ENCODE measurements at places on chromosomes 3 and 15. TPM values are rescaled to one million over a fixed set of nuclear protein-coding genes. Genes with fewer than 3 reads are reported as not detected.

The DISP2 gene
- 0.19 TPM for total RNA-seq

The CLRN1 gene
- not detected for total RNA-seq

The CHST13 gene
- 0.26 TPM for total RNA-seq

The SST gene
- not detected for total RNA-seq

The TRPC1 gene
- 34.8 TPM for total RNA-seq

The SEMA5B gene
- total RNA-seq = not detected

The CACNA1D gene
- total RNA-seq = 0.05 TPM

The SPTBN5 gene
- total RNA-seq = 0.22 TPM

The MPI gene
- total RNA-seq = 50.3 TPM

The RASGRP1 gene
- total RNA-seq = 1.5 TPM

The SLC6A20 gene
- not detected for total RNA-seq

The SLC28A2 gene
- not detected for total RNA-seq

DNA sequence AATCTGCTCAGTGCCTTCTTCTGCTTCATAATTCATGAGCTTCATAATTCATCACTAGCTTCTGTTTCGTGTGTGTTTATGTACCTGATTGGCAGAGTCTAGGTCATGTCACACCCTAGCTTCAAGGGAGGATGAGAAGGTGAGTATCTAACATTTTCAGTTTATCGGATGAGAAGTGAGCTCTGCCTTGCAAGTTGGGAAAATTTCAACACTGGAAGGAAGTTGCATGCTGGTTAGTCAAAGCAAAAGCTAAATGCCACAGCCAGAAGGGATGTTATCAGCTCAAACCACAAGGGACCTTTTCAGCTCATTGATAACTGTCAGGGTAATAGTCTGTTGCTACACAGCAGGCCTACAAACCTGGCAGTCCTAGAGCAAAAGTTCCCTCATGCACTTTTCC, 7.3 kb upstream of the TNFSF10 start:
- DNase-seq = no peak

GRCh38 chr3:188330138-188330537, 176.2 kb downstream of the LPP start:
- no peak for DNase-seq

GRCh38 chr3:129412542-129413198, 15.8 kb downstream of the EFCAB12 start:
- no peak for DNase-seq

GRCh38 chr3:9422712-9423424, 25.5 kb downstream of the SETD5 start:
- peak; percentile 96 for DNase-seq

- peak; percentile 82 for DNase-seq
Measured at GRCh38 chr3:22244761-22245521, 493.9 kb upstream of the ZNF385D start.

- no peak for DNase-seq
Measured at GRCh38 chr15:78434134-78434533, 3.9 kb upstream of the IREB2 start.

GRCh38 chr3:143731776-143732175, 116.5 kb downstream of the SLC9A9 start:
- no peak for DNase-seq

DNA sequence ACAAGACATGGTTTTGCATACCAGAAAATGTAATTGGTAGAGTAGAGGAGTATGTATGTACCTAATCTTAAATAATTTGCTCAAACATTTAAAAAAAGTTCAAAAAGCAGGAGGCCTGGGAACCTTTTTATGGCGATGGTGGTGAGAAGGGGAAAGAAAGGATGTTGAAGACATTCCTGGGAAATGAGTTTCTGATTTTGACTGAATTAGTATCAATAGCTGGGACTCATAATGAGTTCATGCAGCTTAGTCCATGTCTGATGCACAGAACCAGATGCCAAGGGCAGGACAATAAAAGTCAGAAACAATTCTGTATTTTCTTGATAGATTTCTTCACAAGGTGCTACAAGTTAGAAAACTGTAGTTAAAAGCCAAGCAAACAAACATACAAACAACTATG, 395.3 kb downstream of the GAP43 start:
- DNase-seq = no peak

DNA sequence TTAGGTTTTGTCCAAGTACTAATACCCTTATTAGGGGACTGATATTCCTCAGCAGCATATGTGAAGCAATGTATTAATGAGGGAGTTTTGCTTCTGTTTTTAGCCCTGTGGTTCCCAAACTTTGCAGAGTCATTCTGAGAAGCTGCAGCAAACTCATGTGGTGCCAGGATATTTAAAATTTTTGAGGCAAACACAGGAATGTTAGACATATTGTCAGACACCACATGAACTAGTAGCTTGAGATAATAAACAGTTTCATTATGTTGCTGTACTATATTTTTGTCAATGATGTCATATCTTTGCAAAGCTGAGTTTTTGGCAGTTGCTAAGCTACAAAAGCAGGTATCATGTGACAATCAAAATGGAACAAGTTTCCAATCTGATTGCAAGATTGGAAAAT, 36.6 kb downstream of the ATP6V1A start:
- peak; percentile 91 for DNase-seq

DNA sequence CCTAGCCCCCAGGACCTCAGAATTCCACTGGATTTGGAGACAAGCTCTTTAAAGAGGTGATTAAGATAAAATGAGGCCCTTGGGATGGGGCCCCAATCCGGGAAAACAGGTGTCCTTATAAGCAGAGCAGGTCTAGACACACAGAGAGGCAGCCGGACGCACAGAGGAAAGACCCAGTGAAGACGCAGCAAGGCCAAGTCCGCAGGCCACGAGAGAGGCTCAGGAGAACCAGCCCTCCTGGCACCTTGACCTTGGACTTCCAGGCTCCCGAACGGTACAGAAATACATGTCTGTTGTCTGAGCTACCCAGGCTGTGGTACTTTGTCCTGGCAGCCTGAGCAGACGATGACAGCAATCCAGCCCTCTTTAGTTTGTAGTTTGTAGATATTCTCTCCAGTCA, 324.5 kb downstream of the OCA2 start:
- DNase-seq = no peak

DNA sequence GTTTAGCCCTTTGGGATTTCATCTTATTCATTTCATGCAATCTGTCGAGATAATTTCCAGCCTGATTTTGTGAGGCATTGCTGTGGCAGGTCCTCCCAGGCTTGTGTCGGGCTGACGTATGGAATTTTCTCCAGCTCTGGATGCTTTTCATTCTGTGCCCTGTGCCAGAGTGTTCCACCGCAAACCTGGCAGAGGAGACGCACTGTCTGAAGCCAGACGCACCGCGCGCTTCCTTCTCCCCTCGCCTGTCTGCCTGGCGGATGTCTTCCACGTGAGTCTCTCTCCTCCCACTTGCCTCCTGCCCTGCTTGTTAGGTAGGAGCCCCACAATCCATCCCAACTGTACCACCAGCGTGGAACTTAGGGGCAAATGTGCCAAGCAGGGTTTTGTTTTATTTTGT, 20.1 kb upstream of the GLCE start:
- no peak for DNase-seq

DNA sequence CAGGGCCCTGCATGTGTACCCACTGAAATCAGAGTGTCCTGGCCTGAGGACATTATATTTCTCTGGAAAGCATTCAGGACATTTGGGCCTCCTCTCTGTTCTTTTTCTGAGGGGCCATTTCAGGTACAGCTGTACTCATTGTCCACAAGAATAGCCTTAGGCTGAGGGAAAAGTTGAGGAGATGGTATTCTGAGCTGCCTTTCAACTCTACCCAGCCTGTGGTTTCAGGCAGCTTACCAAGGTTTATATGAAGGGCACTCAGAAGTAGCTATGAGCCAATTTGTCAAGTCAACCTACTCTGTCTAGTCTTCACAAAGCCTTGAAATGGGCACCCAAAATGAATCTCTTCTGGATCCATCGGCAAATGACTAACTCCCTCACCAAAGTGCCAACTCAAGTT, 9.4 kb downstream of the ATP13A4 start:
- DNase-seq = no peak

- no peak for DNase-seq
Measured at GRCh38 chr3:183468424-183468823, 40.0 kb upstream of the MCF2L2 start.

GRCh38 chr3:128438488-128439072, 28.1 kb downstream of the DNAJB8 start:
- DNase-seq = no peak

DNA sequence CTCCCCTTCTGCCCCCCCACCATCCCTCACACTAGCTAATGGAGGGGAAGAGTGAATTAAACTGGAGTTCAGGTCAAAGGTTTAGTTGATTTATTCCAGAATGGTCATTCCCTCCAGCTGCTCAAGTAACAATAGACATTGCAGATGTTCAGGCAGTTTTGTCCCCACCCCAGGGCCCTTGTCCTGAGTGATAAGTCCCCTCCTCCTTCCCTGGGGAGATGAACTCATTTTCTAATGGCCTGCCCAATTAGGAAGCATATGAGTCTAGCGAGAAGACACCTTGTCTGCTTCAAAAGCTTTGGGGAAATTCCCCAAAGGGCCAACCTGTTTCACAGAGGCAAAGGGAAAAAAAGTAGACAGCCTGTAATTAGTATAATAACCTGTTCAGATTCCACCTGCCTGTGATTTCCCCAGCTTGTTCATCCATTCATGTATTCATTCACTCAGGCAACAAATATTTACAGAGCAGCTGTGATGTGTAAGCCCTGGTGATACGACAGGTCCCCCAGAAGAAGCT, 165.3 kb downstream of the SHQ1 start:
- DNase-seq = no peak

DNA sequence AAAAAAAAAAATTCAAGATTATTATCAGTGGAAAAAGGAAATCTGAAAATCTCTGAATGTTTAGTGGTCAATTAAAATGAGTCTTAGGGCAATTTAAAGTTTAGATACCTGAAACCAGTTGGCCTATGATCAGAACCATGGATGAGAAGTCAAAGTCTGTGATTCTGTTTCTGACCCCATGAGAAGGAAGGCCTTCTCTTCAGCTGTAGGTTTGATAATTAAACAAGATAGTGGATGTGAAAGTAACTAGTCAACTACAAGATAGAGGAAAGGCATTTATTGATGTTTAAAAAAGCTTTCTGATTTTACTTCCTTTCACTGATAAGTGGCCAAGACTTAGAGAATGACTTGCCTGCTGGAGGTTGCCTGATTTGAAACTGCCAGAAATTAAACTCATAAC, 8.7 kb downstream of the PLS1 start:
- no peak for DNase-seq

DNA sequence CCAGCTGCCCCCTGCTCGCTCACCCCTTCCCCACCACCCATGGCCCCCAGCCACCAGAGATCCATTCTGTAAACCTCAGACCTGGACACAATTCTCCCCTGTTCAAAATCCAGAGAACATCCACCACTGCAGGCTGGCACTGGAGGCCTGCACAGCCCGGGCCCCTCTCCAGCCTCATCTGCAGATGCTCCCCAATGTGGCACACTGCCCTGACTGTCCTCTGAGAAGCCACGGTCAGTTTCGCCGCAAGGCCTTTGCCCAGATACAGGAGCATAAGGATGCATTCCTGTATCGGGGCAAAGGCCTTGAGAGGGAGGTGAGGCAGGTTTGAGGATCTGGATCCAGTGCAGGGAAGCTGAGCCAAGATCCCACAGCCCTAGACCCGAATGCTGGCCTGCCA, 175.4 kb upstream of the LINGO1 start:
- DNase-seq = no peak

DNA sequence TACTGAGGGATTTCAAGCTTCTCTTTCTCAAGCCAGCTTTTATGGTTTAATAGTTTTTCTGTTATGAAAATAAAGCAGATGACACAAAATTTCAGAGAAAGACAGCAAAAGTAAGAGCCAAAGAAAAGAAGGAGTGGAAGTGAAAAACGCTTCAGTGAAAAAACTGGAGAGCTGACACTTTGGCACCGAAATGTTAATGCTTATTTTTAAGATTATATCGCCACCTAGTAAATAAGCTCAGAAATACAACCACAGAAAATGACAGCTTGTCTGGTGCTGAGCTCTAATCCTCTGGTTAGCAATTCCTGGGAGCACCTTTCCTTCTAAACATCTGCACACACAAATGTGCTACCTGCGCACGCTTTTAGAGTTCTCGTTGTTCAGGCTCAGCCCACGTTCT, 101.6 kb downstream of the ZPLD1 start:
- DNase-seq = peak; percentile 36

GRCh38 chr3:72533591-72534473, 314.4 kb downstream of the SHQ1 start:
- DNase-seq = no peak

- DNase-seq = peak; percentile 36
Measured at GRCh38 chr15:80695911-80696661, 976 bp downstream of the ABHD17C start.

- DNase-seq = peak; percentile 48
Measured at GRCh38 chr3:142987080-142987700, 14.2 kb upstream of the U2SURP start.

GRCh38 chr3:94356581-94356980, 293.7 kb downstream of the NSUN3 start:
- DNase-seq = no peak

- no peak for DNase-seq
Measured at GRCh38 chr15:91291673-91292072, 191.6 kb downstream of the SV2B start.

DNA sequence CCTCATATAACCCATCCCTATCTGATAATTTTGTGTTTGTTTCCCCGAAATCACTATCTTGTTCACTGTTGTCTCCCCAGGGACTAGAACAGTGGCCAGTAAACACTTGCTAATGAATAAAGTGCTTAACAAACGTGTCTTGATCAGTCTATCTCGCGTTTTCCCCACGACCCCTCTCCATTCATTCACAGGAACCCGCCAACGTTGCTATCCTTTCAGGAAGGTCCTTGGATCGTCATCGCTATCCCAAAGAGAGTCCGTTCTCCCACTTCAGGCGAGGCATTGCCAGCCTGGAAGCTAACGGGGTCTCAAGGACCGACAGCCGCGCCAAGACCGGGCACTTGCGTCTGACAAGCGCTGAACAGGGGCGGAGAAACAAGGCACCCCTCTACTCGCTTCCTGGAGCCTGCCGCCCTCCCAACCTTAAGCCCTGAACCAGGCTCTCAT, 344 bp downstream of the LINS1 start:
- DNase-seq = no peak

DNA sequence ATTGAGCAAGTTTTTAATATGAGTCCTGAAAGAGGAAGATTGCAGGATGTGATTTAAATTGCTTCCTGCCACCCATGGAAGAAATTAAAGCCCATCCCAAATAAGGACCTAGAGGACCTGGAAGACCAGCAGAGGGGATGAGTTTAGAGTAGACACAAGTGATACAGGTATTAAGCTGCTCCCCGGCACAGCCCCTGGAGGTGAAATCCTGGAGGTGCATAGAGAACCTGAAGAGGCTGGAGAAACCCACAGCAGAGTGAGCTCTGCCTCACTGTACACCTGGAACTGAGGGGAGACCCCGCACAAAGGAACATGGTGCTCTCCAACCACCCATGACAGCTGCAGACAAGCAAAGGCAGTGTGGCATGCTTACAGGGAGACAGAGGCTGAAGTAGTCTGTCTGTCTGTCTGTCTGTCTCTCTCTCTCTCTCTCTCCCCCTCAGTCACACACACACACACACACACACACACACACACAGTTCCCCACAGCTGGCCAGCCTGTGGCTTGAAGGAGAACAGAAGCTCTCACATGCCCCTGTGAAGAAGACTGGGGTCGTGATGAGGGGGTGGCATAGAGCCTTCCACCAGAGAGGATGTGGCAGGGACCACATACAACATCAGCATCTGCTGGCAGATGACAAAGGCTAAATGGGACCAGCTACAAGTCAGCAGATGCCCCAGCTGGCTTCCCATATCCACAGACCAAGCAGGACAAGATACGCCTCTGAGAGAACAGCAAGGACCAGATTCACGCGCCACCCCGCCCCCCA, 38.1 kb downstream of the FSIP1 start:
- DNase-seq = no peak

All from A172 (cell line).